ENCODE measurements at places on chromosomes 6 and 20.
A peak's percentile ranks its signal among the peaks of the same experiment; 100 is the strongest.

DNA sequence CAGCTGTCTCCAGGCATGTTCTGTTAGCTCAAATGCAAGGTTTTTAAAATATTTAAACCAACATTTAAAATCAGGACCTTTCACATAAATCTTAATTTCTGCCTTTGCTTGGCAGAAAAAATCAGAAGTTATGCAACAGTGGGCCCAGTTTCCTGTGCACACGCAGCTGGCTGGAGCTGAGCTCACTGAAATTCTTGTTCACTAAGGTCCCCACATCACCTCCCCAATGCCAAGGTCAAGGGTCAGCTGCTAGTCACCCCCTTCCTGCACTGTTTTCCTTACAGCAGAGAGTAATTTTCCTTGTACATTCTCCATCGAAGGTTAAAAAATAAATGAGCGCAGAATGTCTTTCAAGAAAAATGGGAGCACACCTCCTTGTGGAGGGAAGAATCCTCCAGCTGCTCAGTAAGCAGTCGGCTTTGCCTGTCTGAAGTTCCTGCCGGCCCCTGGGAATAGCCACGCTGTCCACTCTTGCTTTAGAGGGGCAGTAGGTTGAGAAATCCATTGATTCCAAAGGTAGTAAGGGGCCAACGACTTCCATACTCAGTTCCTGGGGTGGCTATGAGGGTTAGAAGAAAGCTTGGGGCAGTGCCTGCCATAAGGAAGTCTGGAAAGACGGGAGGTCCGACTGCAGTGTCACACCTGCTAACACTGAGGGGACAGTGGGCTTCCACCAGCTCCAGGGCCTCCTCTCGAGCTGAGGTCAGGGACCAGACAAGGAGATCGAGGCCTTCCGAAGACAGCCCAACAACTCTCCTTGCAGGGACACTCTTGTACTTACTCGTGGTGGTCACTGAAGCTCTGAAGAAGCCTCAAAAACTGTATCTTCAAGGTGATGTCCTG is 56.8 kb downstream of the MYH7B start:
- DNase-seq = no peak

- DNase-seq = no peak
Measured at GRCh38 chr6:53214172-53214571, 65.5 kb upstream of the GCM1 start.

DNA sequence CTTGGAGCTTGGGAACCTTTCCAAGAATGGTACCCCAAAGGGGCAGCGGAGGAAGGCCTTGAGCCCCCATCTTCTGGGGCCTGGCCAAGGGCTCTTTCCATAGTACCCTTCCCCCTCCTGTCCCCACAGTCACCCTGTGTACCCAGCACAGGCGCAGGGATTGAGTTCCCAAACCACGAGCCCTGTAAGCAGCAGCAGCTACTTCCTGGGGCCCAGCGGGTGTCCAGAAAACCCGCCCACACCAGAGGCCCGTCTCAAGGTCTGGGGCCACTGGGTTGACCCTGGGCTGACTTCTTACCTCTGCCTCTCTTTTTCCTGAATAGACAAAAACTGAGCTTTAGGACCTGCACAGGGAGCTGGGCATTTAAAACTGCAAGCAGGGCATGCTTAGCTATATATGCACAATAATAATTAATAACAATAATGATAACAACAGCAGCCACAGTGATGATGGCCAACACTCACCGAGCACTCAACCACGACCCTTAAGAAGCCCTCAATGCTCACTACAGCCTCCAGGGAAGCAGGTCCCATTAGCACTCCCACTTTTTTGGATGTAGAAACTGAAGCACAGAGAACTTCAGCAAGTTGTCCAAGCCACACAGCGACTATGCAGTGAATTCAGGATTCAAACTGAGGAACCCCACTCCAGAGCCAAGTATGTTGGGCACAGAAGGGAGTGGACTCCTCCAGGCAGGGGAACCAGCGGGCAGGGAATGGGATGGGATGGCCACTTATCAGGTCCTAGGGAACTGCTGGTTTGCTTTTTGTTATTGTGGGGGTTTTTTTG is 14.5 kb downstream of the NOL4L start:
- no peak for DNase-seq

GRCh38 chr20:11376998-11377397 is 540.7 kb upstream of the BTBD3 start:
- peak; percentile 79 for DNase-seq

DNA sequence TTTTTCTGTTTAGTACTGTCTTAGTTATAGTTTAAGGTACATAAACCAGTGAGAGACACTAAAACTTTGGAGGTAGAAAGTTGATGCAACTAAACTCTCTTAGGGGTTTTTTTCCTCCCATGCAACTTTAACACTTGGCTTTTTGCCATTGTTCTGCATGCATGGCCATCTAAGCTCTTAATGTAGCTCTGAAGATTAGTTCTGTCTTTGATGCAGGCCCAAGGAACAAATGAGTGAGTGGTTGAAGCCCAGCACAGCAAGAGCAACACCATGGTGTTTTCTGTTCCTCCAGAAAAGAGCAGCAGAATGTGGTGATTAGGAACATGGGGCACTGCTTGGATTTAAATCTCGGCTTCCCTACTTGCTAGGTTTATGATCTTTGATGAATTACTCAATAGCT is 89.3 kb downstream of the L3MBTL3 start:
- DNase-seq = no peak
